ENCODE measurements at places on chromosomes 6 and 20. TPM values are rescaled to one million over a fixed set of nuclear protein-coding genes. Genes with fewer than 3 reads are reported as not detected.

Gene KIFC1
- polyA plus RNA-seq: 73.6 TPM

GRCh38 chr6:4344317-4344899 lies 209.0 kb upstream of the ECI2 start:
- DNase-seq: no peak

GRCh38 chr6:144590532-144590931 lies 305.4 kb downstream of the UTRN start:
- DNase-seq: no peak

Gene TSPO2
- polyA plus RNA-seq: 0.87 TPM

DNA sequence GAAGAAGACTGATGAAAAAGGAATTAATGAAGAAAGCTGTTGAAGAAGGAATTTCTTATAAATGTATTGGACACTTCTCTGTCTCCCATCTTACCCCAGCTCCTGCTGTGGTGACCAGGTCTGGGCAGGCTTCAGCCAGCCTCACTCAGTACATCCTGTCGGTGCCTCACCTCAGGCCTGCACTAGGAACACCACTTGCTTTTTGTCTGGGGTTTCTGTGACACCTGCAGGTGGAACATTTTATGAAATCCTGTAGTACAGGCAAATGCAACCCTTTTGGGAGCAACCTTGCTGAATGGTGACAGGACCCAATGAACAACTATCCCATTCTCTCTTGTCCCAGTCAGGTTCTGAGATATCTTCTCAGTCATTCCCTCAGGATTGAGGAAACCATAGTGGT lies 129.7 kb downstream of the PRDM13 start:
- DNase-seq: no peak

Gene JARID2
- 17.1 TPM for polyA plus RNA-seq

DNA sequence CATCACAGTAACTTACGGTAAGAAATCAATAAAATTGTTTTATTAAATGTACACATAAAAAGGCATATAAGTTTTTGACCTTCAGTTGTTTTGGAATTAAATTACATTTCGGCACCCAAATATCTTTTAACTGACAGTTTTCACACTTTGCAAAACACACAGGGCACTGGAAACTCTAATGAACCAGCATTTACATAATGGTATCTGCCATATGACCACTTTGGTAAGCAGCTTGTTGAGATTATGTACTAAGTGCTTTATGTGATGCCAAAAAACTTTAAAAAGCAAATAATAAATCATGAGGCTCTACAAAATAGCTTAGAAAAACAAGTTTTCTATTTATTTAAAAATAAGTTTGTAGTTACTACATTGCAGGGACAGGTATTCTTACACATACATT lies 68.2 kb downstream of the IRAK1BP1 start:
- no peak for DNase-seq

GRCh38 chr20:36391955-36392354 lies 85.8 kb downstream of the DLGAP4 start:
- DNase-seq: no peak

- DNase-seq: no peak
Measured at GRCh38 chr6:24332317-24332716, 25.5 kb downstream of the DCDC2 start.

- no peak for DNase-seq
Measured at GRCh38 chr6:111177131-111177530, 89.8 kb downstream of the SLC16A10 start.

- DNase-seq: no peak
Measured at GRCh38 chr6:79385893-79386292, 151.3 kb downstream of the LCA5 start.

Gene PTCRA
- polyA plus RNA-seq: 0.38 TPM

- no peak for DNase-seq
Measured at GRCh38 chr6:138806889-138807288, 11.0 kb downstream of the ECT2L start.

DNA sequence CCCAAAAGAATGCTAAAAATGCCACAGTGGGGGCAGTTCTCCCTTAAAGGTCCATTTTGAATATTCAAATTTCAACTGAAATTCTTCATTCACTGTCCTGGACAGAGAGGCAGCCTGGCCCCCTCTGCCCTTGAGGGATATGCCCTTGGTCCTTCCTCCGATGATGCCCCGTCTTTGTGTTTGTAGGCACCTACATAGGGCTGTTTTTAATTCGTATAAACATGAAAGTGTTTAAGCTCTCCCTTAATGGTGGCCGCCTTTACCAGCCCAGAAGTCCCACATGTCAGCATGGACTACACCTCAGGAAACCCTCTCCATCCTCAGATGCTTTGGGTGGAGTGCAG lies 70.2 kb downstream of the SSR1 start:
- DNase-seq: no peak

DNA sequence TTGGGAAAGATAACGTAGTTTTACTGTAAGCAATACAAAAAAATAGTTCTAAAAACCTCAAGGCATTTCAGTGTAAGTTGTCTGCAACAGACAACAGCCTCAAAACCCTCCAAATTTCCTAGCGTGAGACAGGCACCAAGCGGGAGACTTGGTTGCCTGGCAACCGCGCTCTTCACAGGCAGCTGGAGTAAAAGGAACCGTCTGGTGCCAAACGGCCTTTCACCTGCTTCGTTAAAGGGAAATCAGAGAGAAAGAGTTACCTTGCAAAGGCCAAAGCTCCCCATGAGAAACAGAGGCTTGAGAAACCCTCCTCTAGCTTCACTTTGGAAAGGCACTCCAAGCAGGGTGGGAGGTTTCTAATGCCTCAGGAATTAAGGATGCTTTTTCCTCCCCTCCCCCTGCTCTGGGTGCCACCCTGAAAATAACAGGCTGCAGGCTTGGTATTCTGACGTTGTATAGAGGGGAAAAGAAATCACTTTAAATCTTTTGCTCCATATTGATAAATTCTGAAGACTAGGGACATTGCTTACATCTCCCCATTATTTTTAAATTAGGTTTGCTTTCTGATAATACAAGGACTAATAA lies 129.7 kb upstream of the UFL1 start:
- DNase-seq: peak; percentile 25

Gene BEND6
- 1.6 TPM for polyA plus RNA-seq

GRCh38 chr6:158869826-158870648 lies 50.9 kb upstream of the EZR start:
- DNase-seq: peak; percentile 93

Gene SLC25A27
- polyA plus RNA-seq: 111 TPM

DNA sequence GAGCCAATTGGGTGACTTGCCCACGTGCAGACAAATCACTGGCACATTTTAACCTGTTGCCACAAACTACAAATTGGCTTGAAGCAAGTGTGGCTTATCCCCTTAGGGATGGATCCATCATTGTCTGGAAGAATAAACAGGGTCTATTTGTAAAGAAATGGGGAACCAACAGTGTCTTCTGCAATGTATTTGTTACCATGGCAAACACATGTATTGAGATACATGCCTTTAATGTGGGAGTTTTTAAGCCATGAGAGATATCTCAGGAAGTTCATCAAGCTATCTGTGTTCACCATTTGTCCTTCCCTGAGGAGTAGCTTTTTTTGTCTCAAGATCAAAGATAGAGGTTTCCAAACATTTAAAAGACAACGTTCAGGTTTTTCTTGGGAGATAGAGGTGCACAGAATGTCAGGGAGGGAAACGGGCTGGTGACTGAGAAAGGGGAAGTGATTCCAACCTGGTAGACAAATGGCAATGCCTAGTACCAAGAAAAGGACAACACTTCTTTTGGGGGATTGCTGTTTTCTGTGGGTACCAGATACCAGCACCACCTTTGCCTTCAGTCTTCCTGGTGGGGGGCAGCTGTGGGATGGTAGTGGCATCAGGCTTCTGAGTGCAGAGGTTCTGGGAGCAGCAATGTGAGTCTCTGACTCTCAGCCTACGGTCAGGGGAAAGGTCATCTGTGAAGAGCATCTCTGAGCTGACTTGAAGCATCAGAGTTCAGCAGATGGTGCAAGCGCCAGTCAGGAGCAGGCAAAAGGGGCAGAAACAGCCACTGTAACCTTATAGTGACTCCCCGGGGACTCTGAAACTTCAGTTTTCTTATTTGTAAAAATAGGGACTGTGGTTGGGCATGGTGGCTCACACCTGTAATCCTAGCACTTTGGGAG lies 20.1 kb upstream of the BCAS1 start:
- DNase-seq: no peak

- no peak for DNase-seq
Measured at GRCh38 chr6:143744551-143745165, 66.9 kb downstream of the PHACTR2 start.

DNA sequence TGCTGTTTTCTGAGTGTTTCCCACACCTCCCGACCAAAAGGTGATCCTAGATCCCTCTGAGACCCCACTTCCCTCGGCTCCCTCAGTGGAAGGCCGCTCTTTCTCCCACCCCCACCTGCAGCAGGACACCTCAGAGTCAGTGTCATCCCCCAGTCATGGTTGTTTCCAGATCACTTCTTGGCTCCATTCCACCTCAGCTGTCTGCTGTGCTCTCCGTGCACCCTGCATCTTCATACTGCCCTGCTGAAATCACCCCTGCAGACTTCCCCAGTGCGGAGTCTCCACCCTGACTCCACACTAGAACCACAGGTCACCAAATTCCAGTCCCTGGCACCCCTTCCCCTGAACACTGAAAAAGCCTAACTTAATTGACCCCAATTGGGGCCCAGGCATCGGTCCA lies 255.1 kb upstream of the CDYL start:
- no peak for DNase-seq

Gene OR2H2
- polyA plus RNA-seq: 0.14 TPM

DNA sequence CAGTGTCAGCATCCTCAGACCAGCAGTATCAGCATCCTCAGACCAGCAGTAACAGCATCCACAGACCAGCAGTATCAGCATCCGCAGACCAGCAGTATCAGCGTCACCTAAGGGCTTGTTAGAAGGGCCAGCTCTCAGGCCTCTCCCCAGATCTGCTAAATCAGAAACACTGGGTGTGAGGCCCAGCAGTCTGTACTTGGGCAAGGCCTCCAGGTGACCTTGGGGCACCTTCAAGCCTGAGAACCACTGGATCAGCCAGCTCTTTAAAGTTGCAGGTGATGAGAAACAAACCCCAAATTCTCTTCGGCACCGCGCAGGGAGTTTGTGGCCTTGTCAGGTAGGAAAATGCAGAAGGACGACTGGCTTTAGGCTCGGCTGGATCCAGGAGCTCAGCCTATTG lies 290.5 kb upstream of the CDH4 start:
- DNase-seq: no peak

Gene HMGCLL1
- 10.6 TPM for polyA plus RNA-seq

DNA sequence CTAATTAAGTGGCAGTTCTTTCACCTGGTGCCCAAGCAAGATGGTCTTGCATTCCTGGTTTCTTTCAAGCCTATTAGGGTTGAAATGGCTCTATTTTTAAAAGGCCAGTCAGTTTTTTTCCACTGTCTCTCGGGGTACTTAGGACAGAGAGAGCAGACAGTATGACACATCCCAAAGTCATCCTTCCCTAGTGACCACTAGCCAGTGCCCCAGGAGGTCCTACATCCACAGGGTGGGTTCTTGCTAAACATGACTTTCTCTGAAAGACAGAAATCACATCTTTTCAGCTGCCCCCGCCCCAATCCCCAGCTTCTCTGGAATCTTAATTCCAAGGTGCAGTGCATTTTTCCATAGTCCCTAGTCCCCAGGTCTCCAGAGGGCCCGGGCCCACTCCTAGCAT lies 192.4 kb downstream of the SLC24A3 start:
- DNase-seq: no peak

- no peak for DNase-seq
Measured at GRCh38 chr20:35311409-35311808, 19.2 kb upstream of the FAM83C start.

Gene HNF4A
- 1.6 TPM for polyA plus RNA-seq

Gene BPIFA1
- not detected for polyA plus RNA-seq

All from left lung (tissue), 14 donors.